ENCODE measurements at places on chromosomes 12 and 14.

- peak; percentile 12 for DNase-seq
Measured at GRCh38 chr14:95174184-95174792, 17.0 kb upstream of the DICER1 start.

DNA sequence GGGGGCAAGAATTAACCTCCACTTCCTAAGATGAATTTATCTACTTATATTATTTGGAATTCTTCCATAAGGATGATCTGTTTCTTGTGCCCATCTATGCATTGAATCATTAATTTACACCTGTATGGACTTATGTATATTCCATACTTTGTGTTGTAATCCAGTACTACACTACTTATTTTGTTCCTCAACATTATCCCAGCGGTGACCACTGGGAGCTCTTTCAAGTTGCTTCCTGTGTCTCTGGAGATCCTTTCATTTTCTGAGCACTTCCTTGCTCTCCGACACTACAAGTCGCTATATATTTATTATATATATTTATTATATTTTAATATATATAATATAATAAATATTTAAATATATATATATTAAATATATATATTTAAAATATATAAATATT, 54.9 kb upstream of the SCN8A start:
- DNase-seq, result no peak

DNA sequence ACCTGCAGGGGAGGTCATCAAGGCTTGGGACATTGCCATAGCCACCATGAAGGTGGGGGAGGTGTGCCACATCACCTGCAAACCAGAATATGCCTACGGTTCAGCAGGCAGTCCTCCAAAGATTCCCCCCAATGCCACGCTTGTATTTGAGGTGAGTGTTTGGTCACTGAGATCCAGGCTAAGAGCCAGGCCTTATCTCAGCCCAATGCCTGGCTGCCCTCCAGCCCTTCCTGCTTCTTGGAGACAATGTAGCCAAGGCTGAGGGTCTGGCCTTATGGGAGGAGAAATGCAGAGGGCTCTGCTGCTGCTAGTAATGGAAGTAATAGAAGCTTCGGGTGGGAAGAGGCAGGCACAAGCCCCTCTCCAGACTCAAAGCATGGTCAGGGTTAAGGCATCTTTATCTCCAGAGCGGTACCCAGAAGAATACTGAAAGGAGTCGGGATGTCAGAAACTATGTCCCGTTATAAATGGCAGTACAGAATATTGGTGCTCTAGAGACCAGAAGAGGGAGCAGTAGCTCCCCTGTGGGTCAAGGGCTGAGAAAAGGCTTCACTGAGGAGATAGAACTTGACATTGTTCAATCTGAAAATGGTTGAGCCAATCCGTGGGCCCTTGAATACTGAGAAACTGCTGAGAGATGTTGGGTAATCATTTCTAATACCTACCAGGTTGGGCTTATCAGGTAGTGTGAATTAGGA, 3.1 kb downstream of the FKBP4 start:
- no peak for DNase-seq

DNA sequence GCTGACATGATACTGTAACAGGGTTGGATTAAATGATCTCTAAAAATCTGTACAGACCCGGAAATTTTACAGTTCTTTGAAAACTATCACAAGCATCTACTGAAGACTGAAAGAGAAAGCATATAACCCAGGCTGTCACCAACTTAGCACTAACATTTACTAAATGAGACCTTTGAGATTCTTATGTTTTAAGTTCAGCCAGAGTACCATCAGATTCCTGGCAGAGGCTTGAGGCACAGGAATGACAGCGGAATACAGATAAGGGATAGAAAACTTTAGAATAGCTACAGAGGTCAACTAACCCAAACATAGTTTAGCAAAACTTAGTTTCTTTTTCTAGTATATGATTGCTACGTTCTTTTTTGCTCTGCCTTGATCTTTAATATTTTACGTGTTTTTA, 91.6 kb upstream of the FERMT2 start:
- DNase-seq, result no peak

DNA sequence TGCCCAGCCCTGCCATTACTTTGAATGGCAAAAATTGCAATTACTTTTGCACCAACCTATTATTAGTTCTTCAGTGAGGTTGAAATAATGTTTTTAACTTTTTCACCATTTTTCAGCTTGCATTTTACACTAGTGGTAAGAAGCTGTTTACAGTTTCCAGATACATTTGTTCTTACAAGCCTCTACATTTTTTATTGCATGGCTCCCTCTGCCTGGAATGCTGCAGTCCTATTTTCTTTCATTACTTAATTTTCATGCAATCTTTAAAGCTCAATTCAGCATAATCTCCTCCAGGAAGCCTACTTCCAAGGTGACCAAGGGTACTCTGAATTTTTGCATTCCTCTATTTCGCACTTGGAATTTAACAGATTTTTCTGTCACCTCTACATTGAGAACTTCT, 33.4 kb downstream of the CCER1 start:
- no peak for DNase-seq

- no peak for DNase-seq
Measured at GRCh38 chr12:124737772-124738635, 125.7 kb downstream of the SCARB1 start.

DNA sequence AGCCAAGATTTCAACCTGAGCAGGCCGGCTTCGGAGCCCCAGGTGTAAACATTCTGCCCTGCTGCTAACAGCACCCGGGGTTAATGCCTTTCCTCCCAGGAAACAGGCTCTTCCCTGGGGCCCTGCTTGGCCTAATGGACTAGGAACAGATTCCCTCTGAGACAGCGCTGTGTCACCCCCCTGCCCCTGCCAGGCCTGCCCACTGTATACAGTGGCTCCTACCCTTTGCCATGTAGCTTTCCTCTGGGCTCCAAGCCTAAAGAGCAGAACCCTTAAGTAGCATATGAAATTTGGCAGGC, 28.3 kb upstream of the BCDIN3D start:
- no peak for DNase-seq

GRCh38 chr14:50741567-50741966, 73.5 kb upstream of the SAV1 start:
- no peak for DNase-seq

DNA sequence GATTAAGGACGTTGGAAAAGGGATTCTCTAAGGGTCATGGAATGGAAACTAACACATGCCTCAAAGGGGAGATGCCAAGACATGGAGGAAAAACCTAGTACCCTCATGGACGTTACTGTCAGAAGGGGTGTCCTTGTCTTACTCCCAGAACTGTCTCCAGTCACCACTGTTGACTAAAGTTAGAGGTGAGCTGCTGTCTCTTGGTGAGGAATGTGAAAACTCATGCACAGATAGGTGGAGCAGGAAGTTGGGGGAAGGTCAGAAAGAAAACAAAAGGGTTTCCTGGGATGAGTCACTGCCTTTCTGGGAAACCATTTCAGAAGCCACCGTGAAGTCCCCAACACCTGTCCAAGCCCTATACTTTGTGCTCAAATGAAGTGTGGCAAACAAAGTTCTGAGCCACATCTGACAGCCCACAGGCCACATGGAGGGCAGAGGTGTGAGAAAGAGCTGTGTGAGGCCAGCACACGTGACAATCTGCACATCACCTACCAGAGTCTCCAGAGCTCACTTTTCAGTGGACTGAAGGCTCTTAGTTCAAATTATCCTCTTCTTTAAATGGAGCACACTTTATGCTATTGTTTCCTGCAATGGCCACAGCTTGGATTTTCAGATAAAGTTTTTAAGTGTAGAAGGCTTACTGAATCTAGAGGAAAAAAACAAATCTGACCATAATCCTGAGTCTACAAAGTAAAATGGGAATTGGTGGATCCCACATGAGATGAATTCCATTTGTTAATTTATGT, 92.9 kb upstream of the EGLN3 start:
- DNase-seq, result no peak

GRCh38 chr12:34405286-34406227, 383.3 kb downstream of the ALG10 start:
- no peak for DNase-seq

GRCh38 chr14:102510616-102511520, 1.3 kb upstream of the ANKRD9 start:
- DNase-seq, result no peak

DNA sequence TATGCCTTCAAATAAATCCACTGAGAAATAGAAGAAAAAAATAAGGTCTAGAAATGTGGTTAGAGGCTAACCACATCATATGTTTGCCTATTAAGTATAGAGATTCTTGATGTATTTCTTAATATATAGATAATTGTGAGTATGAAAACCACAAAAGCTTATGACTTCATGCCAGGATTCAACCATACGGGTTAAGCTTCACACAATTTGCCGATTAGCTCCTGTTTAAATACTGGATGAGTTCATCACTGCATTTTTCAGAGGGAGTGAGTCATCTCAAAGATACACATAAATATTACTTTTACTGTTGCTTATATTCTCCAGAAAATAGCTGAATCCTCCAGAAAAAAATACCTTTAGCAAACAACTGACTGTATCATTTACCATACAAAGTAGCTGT, 79.6 kb downstream of the RPL10L start:
- DNase-seq, result no peak

GRCh38 chr14:95486875-95487668, 29.4 kb downstream of the SYNE3 start:
- DNase-seq, result no peak

GRCh38 chr14:72512281-72512680, 381.6 kb downstream of the DPF3 start:
- DNase-seq, result no peak

DNA sequence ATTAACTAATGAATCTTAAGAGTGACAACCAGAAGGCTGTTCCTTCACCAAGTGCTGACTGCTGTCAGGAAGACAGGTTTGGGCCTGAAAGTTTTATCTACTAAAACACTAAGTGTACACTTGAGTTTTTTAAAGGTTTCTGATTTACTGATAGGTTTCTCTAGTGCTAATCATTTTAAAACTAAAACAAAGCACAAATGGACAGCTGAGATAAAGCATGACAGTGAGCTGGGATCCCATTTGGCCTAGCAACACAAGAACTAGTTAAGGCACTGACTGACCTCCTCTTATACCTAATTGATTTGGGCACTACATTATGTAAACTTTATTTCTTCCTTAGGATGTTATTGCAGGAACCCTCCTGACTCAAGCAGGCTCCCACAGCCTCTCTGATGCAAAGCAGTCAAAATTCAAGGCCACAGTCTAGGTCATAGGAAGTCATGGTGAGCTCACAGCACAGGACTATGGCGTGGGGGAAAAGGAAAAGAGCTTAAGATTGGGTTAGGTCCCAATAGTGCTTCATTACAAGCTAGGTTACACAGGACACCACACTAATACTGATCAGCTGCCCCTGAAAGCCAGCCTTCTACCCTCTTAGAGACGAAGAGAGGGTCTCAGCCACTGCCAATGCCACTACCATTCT, 3.5 kb downstream of the STXBP6 start:
- DNase-seq, result no peak

DNA sequence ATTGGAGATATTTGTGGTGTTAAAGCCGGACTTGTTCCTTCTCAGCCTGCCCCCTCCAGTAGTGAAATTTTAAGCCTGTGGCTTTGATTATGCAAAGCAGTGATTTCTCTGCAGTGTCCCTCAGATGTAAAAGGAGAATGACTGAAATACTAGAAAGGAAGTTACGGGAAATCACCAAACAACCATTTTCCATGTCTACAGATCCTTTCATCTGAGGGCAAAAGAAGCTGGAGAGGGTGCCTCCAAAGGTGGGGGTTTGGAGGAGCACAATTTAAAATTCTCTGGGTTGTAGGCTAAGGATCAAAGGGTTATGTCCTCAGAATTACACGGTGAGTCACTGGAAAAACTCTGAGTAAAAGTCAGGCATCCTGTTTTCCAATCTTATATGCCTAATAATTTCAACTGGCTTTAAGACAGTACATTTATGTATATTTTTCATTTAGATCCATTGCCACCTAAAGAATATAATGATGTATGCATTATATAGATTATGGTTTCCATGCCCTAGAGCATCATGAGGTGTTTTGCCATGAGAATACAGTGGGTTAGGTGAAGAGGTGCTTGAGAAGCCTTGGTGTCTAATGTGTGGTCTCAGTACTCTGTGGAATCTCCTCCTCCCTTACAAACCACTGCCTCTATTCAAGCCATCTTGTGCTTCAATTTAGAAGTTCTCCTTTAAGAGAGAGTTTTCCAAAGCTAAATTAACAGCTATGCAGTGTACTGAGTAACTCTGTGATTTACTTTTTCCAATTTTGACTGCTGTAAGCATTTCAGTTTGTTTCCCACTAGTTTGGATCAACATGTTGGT, 362.1 kb downstream of the RAD51B start:
- peak; percentile 68 for DNase-seq

GRCh38 chr14:99605299-99605961, 1.4 kb upstream of the CCDC85C start:
- no peak for DNase-seq

GRCh38 chr12:47193066-47193465, 113.3 kb upstream of the AMIGO2 start:
- no peak for DNase-seq

DNA sequence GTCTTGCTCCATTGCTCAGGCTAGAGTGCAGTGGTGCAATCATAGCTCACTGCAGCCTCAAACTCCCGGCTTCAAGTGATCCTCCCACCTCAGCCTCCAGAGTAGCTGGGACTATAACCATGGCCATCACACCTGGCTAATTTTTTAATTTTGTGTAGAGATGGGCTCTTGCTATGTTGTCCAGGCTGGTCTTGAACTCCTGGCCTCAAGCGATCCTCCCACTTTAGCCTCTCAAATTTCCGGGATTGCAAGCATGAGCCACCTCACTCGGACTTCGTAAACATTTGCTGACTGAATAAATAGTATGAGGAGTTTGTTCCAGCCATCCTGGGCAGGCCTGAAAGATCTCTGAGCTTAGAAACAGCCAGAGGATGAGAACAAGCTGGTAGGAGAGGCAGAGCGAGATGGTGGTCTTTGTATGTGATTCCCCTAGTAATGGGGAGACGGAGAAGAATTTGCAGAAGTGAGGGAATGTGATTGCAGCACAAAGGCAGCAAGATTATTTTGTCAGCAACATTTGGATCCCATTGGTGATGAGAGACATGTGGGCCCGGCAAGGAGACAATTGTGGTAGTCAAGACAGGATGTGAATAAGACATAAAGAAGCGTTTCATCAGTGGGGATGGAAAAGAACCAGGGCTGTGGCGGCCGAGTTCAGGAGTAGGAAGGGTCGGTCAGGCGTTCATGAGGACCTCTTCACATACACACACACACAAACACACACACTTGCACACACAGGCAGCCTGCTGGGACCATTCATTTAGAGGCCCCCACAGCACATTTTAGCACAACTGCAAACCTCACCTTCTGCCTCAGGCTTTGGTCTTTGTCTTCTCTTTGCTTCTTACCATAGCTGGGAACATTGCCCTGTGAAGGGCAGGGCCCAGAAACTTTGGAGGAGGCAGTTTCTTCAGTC, 155.5 kb downstream of the ZFP36L1 start:
- no peak for DNase-seq

DNA sequence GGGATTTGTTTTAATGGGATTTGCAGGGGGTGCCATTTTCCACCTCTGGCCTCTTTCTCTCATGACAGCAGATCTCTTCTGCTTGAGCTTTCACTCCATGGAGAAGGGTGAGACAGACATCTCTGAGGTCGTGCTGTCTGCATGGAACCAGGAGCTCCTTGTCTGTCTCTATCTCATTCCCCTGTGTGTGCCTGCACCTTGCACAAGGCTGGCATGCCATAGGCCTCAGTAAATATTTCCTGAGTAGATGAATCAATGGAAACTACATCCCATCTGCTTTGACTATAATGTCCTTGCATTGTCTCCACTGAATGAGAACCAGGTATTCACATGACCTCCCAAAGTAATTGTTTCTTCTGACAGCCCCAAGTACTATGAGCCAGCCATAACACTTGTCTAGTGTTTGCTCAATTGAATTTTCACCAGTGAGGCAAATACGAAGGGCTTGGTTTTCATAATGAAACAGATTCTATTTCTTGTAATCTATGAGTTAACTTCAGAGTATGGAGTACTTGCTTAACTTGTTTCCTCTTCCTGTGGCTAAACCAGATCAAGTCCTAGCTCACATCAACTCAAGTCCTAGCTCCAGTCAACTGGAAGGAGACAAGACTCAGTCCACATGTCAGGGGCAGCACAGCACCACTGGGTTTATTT, 32.3 kb downstream of the KCNK13 start:
- DNase-seq, result peak; percentile 29

All from stromal cell of bone marrow (primary cell).